ENCODE measurements at places on chromosomes 5 and 9.

- no peak for DNase-seq
These were observed 130.0 kb downstream of the MPDZ start for GRCh38 chr9:13149454-13149853.

DNA sequence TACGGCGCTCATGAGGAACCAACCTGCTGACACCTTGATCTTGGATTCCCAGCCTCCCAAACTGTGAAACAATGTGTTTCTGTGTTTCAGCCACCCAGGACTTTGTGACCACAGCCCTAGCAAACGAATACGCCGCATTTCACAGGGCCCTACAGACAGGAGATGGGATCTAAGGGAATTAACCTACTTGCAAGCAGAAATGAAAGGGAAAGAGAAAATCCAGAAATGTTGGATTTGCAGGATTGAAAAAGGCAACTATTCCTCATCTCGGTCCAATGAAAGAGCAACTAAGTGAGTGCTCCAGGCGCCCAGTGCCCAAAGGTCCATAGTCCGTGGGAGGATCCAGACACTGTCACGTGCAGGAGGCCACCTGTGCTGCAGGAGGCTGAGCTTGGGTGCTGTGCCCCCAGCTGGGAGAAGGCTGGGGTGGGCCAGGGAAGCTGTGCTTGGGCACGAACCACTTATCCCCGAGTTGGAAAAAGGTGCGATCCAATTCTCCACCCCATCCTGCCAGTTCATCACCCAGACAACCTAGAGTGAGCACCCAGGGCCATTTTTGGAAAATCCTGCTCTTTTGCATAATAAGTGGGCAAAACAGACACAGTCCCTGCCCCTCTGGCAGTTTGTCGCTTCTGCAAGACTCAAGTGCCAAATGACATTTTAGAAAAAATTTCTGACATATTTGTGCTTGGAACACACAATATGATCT is 177.9 kb downstream of the C9orf50 start:
- no peak for DNase-seq

- no peak for DNase-seq
These were observed 46.1 kb upstream of the CDC42SE2 start for GRCh38 chr5:131217791-131218190.

DNA sequence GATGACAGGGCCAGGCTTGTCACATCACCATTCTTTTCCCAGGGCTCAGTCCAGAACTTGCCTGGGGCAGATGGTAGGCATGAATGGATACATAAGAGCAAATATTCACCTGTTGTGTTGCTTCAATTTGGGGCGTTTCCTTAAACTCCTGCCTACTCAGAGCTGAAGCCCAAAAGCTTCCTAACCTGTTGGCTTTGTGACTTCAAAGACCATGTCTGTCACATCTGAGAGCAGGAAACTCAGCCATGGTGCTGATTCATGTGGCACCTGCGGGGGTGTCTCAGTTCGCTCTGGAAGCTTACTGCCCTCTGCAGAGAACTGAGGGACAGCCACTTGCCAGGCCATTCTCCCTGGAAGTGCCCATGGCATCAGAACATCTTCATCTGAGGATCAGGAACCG is 246.6 kb downstream of the HSPA4 start:
- DNase-seq = no peak

- DNase-seq = no peak
These were observed 24.3 kb downstream of the KCNT1 start for GRCh38 chr9:135726138-135726853.

DNA sequence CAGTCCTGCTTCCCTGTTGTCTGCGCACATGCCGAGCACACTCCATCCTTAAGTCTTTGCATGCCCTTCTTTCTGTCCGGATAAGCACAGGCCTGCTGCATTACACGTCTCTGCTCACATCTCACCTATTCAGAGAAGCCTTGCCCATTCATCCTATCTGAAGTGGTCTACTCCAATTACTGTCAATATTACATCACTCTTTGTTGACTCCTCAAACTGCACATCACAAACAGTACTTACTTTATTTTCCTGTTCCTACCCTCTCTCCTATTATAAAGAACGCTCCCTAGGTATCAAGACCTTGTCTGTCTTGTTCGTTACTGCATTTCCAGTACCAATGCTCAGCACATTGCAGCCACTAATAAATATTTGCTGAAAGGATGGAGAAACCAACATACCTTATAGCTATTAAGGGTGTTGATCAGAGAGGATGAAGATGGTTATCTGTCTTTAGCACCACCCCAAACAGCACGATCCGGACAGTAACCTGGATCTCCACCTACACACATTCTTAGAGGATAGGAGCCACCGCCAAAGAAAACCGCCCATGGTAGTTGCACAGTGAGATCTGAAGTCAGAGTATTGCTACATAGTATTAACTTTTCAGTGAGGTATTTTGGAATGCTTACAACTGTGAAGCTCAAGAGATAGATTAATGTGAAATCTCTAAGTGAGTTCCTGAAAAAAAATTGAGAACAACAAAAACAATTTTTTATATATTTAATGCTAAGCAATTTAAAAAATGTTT is 1.6 kb upstream of the PRRC1 start:
- no peak for DNase-seq
